Fibroblast of skin of left quadriceps (primary cell): ENCODE measurements at places on chromosomes 4 and X.

DNA sequence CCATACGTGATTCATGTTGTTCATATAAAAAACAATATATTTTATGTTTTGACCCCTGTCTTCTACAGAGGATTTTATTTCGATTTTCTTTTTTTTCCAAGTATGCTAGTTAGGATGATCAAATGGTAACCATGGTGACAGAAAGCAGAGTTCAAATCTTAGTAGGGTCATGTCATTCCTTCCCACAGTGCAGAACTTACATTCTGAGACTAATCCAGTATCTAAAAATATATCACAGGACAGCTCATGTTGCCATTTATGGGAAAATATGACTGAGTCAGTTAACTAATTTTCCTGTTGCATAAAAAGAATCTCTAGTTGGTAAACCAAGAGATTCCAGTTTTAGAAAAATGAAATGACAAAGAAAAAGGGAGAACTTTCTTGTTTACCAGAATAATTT is 209.5 kb downstream of the PARM1 start:
- peak; percentile 9 for DNase-seq

- DNase-seq, result no peak
Measured at GRCh38 chr4:55517526-55518229, 29.0 kb downstream of the CLOCK start.

GRCh38 chr4:183989931-183990330 is 84.8 kb downstream of the STOX2 start:
- DNase-seq, result peak; percentile 9

DNA sequence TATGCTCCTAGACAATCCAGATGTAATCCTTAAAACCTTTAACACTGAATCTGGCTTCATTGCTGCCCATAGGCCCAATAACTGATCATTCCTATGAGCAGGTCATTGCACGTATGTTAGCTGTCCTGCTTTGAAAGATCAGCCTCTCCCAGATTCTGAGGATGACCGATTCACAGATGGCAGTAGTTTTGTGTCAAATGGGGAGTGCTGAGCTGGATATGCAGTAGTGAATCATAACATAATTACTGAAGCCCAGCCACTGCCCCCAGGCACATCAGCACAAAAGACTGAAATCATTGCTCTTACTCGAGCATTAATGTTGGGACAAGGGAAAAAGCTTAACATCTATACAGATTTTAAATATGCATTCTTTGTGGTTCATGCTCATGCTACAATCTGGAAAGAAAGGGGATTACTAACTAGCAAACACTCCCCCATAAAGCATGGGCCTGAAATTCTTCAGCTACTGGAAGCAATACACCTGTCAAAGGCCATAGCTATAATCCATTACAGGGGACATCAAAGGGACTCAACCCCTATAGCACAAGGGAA is 16.4 kb upstream of the ZNF280C start:
- no peak for DNase-seq

DNA sequence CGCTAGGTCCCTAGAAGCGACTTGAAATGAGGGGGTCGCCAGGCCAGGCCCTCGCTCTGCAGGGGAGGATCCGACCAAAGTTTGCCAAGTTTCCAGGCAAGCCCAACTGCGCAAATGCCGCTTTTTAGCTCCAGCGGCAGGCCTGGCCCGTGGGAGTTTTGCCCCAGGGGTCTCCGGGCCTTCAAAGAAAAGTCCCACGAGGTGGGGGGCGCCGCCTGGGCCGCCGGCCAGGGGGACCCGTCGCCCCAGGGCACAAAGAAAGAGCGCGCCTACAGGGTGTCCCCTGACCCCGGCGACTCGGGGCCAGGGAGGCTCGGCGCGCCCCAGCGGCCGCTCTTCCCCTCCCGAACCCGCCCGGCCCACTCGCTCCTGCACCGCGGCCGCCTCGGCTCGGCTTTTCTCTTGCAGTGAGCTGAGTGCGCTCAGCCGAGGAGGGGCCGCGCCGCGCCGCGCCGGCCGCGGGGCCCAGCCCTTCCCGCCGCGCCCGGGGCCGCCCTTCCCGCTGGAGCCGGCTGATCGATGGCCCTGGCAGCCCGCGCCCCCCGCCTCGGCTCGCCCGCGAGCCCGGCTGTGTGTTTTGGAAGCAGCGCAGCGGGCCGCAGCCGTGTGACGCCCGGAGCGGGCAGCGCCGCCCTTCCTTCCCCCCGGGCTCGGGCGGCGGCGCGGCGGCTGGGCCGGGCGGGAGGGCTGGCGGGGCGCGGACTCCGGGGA is 754 bp upstream of the KLF3 start:
- DNase-seq, result no peak

- DNase-seq, result no peak
Measured at GRCh38 chrX:10099411-10099810, 57.4 kb upstream of the CLCN4 start.

DNA sequence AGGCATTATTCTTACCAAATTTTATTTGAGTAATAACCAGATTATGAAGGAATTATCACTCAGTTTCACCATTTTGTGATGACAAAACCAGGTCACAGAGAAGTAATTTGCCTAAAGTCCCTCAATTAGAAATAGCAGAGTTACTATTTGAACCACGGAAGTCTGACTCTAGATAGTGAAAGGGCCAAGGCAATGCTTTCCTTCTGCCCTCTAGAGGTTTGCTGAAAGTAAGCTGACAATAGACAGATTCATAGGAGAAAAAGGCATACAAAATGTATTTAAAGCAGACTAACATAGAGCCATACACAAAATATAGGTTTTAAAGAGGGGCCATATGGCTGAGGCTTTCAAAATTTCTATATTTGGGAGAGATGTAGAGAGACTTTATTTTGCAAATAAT is 43.1 kb downstream of the CXXC4 start:
- DNase-seq, result no peak

DNA sequence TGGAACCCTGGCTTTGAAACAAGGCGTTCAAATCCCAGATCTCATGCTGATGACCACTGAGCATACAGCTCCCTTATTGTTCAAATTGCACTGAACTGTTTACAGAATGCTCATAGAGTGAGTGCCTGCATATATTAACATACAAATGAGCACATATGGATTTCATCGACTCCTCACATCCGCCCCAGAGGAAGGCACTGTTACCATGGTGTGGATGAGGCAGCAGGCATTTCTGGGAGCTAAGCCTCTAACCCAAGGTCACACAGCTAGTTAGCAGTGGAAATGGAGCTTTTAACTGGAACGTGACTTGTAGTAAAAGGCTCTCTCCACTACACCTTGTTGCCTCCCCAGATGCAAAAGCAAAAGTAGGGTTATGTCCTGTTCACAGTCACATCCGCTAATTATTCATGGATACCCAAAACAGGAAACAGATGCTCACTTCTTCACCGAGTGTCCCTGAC is 289.7 kb downstream of the STK32B start:
- peak; percentile 8 for DNase-seq

DNA sequence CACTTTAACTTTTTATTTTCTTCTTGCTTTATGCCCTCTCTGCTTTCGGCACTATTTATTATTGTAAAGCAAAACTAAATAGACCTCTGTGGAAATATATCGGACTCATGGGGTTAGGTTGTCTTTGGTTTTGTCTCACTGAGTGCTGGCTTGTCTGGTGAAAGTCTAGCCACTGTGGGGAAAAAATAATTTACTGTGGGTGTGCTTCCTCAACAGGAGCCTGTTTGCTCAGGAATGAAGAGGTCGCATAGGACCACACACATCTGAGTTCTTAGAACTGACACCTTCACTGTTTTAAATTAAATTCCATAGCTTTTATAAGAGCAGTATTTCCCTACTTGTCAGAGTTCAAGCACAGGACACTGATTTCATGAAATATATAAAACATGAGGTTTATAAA is 103.0 kb upstream of the BMPR1B start:
- no peak for DNase-seq

- no peak for DNase-seq
Measured at GRCh38 chr4:188428935-188429334, 289.7 kb downstream of the TRIML1 start.

DNA sequence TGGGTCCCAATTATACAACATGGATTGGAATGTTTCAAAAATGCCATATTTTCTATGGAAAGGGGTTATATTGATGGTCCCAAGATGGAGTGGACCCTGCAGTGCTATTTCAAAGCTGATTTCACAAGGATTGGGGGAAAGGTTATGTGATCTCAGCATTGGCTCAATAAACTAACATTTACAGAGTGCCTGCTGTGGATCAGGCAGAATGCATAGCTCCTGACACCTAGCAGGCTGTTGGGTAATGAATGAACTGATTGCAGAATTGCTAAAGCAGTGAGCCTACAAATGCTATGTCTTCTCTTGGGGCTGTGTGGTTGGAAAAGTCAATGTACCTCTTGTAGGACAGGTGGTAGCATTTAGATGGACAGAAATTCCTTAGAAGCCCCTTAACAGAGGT is 16.9 kb downstream of the CWH43 start:
- DNase-seq, result no peak

DNA sequence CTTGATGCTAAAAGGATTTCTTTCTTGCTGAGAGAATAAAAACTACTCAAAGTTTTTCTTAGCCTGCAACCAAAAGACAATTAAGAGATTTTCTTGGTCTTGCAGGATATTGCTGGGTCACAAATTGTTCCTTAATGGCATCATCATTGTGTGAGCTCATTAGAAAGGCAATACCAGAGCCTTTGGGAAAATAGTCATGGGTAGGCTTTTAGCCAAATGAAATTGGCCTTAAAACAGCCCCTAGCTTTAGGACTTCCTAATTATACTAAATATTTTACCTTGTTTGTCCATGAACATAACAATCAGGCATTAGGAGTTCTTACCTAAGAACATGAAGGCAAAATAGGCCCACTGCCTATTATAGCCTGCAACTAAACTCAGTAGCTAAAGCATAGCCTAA is 10.4 kb upstream of the FAM13A start:
- no peak for DNase-seq

- DNase-seq, result peak; percentile 61
Measured at GRCh38 chr4:101232074-101232776, 115.1 kb downstream of the PPP3CA start.

DNA sequence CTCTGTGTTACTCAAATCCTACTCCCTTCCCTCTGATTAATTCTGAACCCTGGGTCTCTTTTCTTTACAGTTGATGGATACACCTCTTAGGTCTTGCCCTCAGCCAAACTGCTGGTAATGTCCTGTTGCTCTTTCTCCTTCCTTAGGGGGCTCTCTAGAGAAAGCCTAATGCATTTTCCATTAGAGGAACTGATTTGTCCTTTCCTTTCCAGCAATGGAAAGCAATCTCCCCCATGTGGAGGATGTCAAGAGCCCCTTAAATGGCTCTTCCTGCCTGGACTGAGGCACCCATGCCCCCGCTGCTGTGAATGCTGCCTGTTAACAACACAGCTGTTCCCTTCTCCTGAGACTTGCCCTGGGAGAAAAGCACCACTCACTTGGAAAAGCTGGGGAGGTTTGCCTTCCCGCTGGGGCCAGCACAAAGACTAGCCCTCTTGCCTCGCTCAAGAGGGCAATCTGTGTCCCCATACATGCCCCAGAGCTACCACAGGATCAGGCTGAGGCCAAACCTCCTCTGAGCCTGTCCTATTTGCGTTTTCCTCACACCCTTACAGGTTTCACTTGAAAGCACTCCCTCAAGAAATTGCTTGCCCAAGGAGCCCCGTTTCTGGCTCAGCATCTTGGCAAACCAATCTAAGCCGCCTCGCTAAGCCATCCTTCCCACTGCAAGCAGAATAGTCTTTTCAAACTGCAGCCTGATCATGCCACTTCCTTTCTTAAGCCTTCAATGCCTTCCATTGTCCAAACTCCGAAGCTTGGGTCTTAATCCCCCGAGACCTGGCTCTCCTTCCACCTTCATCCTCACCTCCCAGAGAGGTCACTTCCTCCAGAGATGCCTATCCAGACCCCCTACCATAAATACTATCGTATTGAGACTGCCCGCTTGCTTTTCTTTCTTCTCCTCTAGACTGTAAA is 23.2 kb upstream of the SMIM20 start:
- no peak for DNase-seq

DNA sequence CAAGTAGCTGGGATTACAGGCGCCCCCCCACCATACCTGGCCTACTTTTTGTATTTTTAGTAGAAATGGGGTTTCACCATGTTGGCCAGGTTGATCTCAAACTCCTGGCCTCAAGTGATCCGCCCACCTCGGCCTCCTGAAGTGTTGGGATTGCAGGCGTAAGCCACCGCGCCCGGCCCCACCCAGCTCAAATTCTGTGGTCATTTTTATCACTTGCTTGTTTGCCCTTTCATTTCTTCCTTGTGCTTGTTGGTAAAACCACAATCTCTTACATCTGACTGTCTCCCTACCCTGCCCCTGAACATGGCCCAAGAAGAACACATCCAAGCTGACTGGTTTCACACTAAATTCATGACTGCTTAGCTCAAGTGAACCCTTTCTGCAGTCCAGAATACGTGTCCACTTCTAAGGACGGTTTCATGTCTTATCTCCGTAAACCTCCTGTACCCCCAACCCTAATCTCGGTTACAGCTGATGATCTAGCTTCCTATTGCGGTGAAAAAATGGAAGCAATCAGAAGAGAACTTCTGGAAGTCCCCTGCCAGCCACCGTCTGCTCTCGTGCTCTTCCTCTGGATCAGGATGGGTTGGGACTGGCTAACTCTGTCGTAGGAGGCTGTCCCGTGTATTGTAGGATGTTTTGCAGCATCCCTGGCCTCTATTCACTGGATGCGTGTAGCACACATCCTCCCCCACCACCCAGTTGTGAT is 5.4 kb upstream of the RS1 start:
- no peak for DNase-seq

DNA sequence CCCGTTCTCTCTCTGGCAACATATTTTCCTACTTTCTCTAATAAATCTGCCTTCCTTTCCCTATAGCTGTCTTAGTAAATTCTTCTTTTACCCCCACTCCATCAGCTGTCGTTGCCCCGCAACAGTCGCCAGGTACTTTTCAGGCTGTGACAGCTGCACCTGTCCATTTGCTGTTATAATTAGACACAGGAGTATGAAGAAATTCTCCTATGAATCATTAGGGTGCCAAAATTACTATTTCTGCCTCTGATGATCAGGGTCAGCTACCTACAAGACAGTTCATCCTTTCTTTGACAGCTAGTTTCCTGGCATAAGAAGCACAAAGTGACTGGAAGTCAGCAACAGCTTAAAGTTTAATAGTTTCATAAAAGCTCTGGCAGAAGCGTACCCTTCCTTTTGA is 19.5 kb upstream of the GALNTL6 start:
- no peak for DNase-seq

DNA sequence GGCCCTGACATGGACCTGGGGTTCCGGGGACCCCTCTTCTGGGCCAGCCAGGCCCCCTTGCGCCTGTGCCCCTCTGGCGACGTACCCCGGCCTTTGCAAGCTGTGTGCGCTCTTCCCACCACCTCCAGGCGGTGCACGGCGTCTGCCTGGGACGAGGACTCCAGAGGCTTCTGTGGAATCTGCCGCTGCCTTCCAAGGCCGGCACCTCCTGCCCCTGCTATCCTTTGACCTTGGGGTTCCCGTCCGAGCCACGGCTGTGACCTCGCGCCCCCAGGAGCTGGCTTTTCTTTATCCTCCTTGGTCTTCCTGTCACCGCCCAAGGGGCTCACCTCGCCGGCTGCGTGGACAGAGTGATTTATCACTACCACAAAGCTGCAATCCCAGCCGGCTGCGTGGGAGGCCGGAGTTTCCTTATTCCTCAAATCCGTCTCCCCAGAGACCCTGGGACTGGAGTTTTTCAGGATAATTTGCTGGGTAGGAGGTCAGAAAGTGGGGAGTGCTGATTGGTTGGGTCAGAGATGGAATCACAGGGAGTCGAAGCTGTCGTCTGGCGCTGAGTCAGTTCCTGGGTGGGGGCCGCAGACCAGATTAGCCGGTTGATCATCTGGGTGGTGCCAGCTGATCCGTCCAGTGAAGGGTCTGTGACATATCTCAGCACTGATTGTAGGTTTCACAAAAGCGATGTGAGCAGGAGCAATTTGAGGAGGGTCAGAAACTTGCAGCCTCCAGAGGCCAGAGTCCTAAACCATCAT is 19.8 kb upstream of the PLCXD1 start:
- DNase-seq, result no peak
